ENCODE measurements at places on chromosomes 5 and 9.

- DNase-seq = no peak
These were observed 95.0 kb downstream of the PCSK1 start for GRCh38 chr5:96338091-96338490.

DNA sequence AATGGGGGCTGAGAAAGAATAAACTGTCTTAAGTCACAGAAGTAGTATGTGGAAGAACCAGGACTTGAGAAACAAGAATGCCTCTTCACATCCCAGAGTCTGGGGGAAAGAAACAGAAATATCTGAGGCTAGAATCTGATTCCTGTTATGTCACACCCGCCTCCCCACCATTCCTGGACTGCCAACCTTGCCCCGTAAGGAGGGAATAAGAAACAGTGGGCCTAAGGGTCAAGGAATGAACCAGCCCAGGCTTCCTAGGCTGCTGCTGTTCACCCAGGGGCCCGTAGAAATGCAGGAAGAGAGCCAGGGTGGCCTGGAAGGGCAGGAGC is 4.3 kb downstream of the PCDH1 start:
- DNase-seq = no peak

- no peak for DNase-seq
These were observed 3.9 kb downstream of the TYRP1 start for GRCh38 chr9:12696931-12697622.

- no peak for DNase-seq
These were observed 152.6 kb upstream of the FST start for GRCh38 chr5:53327811-53328334.

GRCh38 chr5:149913436-149914419 is 30.9 kb downstream of the PDE6A start:
- no peak for DNase-seq

DNA sequence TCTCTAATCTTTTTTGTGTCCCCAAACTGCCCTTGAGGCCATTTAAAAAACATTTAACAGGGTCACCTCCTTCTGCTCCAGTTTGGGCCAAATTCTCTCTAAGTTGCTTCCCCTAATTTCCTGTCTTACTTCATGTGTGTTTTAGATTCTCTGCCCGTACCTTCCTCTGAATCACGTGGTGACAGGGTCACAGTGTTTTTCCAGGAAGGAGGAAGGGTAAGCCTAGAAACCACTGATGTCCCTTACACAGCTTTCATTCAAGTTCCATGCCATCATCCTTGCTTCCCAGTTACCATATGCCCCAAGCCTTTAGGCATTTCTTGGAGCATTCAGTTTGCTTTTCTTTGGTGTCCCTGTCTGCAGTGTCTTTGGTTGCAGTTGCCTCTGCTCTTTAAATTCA is 42.4 kb upstream of the MACIR start:
- no peak for DNase-seq

GRCh38 chr9:3447788-3448187 is 78.0 kb downstream of the RFX3 start:
- no peak for DNase-seq

GRCh38 chr5:138238034-138238433 is 24.9 kb upstream of the CDC23 start:
- DNase-seq = no peak

DNA sequence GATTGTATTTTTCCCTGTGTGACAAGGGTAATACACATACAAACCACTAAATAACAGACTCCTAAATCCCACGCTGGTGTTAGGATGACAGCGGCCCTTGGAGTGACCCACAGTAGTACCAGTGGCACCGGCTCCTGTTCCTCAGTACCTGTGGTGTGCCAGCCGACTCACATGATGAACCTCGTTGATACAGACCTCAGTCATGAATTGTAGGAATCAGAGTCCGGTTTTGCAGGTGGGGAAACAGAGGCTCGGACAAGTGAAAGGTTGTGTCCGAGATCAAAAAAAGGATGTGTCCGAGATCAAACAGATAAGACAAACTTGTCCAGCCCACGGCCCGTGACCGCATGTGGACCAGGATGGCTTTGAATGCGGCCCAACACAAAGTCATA is 78.0 kb downstream of the AMBP start:
- no peak for DNase-seq

GRCh38 chr5:60514152-60514551 is 185.8 kb downstream of the DEPDC1B start:
- no peak for DNase-seq

DNA sequence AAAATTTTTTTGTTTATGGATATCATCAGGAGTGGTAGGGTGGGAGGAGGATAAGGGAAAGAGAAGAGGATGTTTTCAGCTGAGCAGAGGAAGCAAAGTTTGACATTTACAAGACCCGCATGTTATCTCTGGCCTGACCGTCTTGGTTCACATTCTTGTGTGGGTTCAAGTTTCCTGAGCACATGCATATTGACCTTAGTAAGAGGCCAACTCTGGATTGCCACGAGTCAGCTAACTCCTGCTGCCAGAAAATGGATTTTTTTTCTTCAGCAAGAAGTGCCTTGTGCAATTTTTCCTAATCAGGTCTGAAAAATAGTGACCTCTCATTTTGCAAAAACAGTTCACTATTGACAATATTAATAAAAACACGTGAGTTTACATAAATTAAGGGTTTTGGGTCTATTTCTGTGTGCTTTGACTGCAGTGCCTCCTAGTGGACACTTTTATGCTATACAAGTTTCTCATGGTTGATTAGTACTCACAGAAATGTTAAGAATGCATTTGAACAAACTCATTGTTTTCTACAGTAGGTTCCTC is 27.1 kb upstream of the BASP1 start:
- peak; percentile 18 for DNase-seq

DNA sequence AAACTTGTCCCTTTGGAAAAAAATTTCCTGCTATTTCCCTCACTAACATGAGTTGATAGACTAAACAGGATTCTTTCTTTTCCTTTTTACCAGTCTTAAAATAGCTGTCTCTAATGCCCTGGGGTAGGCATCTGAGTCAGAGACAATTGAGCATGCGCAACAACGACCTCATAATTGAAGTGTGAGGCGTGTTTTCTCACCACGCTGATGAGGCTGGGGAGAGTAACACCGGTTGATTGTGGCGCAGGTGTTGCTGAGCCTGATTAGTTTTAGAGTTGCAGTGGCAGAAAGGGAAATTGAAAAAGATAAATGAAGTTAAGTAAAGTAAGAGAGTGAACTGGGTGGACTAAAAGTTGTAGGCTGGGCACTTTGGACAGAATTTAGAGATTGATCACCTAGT is 213.7 kb downstream of the TLR4 start:
- no peak for DNase-seq

- no peak for DNase-seq
These were observed 66.5 kb downstream of the SEMA5A start for GRCh38 chr5:9479361-9479760.

GRCh38 chr9:34957492-34958410 is at the start of gene PHF24:
TSS of gene PHF24 (plus strand) at chr9:34958285. CDS start at chr9:34971299, 13,014 bp downstream.
- DNase-seq = peak; percentile 17

DNA sequence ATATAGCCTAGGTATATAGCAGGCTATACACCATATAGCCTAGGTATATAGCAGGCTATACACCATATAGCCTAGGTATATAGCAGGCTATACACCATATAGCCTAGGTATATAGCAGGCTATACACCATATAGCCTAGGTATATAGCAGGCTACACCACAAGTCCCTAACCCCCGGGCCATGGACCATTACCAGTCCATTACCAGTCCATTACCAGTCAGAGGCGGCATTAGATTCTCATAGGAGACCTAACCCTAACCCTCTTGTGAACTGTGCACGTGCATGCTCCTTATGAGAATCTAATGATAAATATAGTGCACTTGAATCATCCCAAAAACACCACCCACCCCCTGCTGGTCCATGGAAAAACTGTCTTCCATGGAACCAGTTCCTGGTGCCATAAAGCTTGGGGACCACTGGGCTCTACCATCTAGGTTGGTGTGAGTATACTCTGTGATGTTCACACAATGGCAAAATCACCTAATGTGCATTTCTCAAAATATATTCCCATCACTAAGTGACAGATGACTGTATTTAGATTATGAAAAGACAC is 4.7 kb downstream of the PLIN2 start:
- no peak for DNase-seq

GRCh38 chr9:137321726-137322361 is 19.8 kb upstream of the NRARP start:
- DNase-seq = no peak

DNA sequence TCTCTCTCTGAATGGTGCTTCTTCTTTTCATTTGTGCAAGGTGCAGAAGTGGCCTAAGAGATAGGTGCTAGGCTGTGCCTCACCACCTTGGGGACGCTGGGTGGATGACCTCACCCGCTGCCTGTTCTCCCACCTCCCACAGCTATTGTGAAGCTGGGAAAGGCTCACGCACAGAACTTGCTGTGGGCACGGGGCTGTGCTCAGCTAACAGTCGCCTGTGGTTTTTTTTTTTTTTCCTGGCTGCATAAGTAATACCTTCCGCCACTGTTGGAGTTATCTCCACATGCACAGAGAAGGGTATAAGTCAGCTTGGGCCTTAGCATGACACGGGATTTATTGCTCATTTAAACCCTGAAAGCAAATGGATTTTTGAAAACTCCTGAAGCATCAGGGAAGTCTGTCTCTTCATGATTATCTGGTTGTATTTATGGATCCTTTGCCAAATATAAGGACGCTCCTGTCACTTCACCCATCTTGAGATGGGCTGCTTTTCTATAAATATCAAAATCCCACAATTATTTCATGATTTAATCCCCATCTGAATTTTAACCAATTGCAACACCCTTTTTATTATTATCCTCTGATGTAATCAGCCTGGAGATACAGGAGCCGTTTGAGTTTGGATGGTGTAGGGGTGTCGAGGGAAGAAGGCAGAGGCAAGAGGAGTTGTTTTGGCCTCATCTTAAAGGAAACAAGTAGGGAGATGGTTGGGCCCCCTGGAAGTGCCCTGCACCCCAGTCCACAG is 9.0 kb downstream of the DBH start:
- no peak for DNase-seq

DNA sequence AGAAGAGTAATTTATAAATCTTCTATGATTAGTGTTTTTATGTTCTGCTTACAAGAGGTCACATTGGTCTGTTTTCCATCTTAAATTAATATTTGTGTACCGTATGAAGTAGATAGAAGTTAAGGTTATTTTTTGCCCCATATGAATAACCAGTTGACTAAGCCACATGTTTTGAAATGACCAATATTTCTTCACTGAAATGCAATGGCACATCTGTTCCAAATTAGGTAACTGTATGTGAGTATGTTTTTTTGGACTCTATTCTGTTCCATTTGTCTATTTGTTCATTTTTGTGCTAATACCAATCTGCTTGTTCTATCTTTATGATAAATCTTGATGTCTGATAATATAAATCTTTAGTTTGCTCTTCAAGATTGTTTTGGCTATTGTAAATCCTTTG is 17.7 kb downstream of the JAK2 start:
- no peak for DNase-seq

DNA sequence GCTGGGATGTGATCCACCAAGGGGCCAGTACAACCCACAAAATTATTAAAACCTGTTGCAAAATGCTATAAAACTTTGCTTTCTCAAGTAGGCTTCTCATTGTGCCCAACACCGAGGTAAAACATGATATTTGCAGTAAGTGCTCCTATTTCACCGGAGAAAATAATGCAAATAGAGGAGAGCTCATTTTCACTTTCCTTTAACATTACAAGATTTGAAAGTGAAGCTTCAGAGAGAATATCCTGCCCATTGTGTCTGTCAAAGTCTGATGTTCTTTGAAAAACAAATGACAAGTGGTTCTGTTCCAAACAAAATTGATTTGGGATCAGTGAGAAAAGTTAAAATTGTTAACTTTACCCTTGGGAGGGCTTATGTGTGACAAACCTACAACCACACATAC is 287.1 kb downstream of the KCNN2 start:
- no peak for DNase-seq

DNA sequence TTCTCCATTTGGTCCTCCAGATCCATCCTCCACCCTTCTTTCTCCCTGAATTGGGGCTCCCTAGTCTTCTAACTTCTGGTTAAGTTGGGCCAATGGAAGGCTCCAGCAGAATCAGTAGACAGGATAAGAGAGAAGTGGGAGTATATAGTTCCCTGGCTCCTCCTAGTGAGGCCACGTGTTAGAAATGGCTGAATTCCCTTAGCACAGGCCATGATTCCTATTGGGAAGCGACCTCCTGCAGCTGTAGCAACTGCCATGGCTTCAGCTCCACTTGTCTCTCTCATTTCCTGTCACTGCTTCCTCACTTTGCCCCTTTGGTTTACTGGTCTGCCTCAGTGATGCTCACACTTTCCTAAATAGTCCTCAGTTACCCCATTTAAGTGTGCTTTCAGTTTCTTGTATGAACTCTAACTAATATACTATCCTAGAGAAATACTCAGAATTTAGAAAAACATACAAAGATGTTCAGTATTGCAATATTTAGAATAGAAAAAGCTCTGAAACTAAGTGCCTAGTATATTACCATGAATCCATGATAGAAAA is 104.8 kb upstream of the SMARCA2 start:
- no peak for DNase-seq

DNA sequence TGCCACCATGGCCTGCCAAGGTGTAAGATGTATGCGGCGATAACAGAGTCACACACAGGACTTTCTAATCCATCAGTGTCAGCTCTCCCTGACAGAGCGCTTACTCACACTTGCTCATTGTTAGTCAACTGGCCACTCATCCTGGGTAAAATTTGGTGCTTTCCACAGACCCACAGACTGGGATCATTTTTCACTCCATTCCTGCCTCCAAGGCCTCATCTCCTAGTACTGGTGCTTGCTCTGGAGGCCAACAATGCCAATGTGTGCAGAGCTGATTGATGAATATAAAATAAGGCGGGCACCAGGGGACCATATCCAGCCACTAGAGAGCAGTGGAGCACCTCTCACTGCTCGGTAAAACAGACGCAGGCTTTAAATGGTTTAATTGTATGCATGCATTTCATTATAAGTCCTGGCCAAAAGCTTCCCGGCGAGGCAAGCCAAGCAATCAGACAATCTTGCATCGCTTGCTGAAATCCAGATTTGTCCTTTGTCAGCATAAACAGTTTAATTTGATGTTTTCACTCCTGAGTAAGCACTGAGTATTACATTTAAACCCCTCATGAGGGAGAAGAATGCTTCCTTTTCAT is 22.3 kb downstream of the PSMB7 start:
- DNase-seq = peak; percentile 33

GRCh38 chr5:90293931-90294330 is 115.6 kb downstream of the CETN3 start:
- DNase-seq = no peak

- no peak for DNase-seq
These were observed 189.1 kb upstream of the IL12B start for GRCh38 chr5:159519365-159519764.

GRCh38 chr5:149062371-149063016 is 368 bp downstream of the SH3TC2 start:
- no peak for DNase-seq

GRCh38 chr9:131072871-131073237 is 23.5 kb upstream of the AIF1L start:
- no peak for DNase-seq

- DNase-seq = no peak
These were observed 140.1 kb upstream of the MOCS2 start for GRCh38 chr5:53249529-53250200.

- DNase-seq = no peak
These were observed 31.9 kb upstream of the CEP120 start for GRCh38 chr5:123455095-123455494.

GRCh38 chr5:146079695-146080373 is 25.5 kb downstream of the PLAC8L1 start:
- peak; percentile 28 for DNase-seq
